ENCODE measurements at places on chromosomes 4 and X.

GRCh38 chr4:139844459-139845036 lies 178.9 kb downstream of the MGST2 start:
- DNase-seq, result no peak

DNA sequence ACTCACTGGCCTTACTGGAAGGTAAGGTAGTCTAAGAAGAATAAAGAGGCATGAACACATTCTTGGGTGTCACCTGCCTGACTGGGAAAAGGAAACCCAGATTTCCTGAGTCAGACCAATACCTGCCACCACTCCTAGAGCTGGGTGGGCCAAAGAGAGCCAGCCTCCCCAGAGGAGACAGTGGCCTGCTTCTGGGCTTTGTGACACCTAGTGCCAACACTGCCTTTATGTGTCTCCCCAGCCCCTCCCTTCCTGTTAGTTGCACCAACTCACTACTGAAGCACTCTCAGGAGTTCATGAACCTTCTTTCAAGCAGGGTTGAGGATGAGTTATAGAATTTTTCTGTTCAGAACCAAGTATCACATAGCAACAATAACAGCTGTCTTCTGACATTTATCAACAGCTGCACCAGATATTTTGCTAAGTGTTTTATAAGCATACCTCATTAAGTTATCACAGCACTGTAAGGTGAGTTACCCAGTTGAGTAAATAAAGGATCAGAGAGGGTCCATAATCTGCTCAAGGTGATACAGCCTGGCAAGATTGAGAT lies 77.6 kb upstream of the ETNPPL start:
- no peak for DNase-seq

- no peak for DNase-seq
These were observed 73.3 kb downstream of the TSPAN7 start for GRCh38 chrX:38634665-38635064.

GRCh38 chrX:68794461-68794860 lies 34.4 kb upstream of the EFNB1 start:
- DNase-seq, result no peak

DNA sequence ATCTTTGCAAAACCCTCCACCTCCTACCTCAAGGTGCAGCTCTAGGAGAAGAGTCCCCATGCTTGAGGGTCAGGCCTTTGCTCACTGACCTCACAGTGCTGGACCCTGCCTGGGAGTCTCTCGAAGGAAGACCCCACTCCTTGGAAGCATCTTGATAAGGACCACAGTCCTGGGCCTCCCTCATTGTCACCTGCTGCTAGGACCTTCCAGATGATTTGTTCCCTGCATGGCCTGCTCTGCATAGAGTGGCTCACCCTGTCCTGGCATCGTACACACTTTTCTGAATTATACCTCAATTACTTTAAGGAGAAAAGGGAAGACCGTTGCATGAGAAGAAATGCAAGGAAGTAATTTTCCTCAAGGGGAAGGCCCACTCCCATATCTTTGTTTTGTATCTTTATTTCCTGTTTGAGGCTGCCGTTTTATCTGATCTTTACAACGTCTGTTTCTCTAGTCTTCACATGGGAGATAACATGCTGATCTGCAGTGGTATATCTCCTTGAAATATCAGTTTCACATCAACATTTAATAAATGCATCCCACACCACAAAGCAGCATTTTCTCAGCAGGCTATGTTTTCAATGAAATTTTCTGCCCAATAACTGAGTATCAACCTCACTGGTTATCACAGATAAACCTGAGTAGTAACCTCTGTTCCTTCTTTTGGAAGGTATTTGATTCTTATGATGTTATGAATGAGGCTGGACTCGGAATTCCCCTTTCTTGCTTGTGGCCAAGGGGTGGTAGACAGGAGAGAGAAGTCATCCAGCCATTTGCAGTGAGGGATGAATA lies 15.0 kb upstream of the AKAP17A start:
- DNase-seq, result no peak

DNA sequence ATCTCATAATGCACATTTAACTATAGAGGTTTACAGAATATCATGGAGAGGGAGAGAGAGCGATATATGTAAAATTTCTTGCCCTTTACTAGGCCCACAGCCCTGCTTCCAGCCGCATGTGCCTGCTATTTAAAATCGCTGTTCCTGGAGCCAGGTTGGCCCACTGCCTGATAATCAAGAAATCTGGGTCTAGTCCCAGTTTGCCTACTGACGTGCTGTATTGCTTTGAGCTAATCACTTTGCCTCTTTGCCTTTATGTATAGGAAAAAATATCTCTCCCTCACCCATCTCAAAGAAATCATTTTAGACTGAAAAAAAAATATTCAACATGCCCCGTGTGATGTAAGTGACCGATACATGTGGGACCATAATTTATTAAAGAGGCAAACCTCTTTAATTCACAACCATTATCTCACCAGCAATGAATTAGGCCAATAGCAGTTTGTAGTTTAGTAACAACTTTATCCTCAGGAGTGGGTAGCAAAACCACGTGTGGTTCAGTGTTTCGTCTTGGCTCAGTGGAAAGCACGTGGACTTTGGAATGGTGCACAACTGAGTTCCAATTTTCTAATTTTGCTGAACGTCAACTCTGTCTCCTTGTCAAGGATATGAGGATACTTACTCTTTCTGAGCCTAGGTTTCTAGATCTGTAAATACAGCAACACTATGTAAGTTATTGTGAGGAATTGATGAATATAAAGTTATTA lies 62.6 kb downstream of the GRXCR1 start:
- DNase-seq, result no peak

GRCh38 chrX:4668802-4669536 lies 955.5 kb upstream of the PRKX start:
- no peak for DNase-seq

DNA sequence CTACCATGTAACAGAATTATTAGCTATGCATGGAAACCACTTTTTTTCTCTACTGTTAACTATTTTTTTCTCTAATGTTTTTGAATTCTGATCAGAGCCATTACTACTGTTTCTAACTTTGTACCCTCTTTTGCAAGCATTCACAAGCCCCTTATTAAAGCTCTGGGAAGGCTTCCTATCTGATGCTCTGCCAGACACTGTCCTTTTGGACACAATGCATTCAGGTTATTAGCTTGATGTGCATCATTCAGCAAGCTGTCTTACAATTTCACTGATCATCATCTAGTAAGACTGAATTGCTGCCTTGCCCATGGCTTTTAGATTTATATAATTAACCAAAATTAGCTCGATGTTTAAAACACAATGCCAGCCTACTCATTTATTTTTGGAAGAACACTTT lies 155.1 kb downstream of the NR3C2 start:
- no peak for DNase-seq

DNA sequence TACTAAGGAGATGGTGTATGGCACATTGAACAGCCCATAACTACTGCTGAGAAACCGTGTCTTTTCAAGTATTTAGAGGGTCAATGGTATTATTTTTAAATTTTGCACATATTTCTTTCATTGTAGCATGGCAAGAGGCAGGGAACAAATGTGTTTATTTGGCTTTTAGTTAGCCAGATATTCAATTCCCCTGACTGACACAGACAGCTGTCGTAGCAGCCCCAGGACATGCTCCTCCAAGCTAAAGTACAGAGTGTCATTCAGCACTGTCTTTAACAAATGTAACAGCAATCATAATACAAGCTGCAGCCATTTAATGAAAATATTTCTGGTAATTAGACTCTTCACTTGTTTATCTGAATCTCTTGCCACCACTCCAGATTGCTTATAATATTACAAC lies 687.1 kb downstream of the KLHL13 start:
- no peak for DNase-seq

DNA sequence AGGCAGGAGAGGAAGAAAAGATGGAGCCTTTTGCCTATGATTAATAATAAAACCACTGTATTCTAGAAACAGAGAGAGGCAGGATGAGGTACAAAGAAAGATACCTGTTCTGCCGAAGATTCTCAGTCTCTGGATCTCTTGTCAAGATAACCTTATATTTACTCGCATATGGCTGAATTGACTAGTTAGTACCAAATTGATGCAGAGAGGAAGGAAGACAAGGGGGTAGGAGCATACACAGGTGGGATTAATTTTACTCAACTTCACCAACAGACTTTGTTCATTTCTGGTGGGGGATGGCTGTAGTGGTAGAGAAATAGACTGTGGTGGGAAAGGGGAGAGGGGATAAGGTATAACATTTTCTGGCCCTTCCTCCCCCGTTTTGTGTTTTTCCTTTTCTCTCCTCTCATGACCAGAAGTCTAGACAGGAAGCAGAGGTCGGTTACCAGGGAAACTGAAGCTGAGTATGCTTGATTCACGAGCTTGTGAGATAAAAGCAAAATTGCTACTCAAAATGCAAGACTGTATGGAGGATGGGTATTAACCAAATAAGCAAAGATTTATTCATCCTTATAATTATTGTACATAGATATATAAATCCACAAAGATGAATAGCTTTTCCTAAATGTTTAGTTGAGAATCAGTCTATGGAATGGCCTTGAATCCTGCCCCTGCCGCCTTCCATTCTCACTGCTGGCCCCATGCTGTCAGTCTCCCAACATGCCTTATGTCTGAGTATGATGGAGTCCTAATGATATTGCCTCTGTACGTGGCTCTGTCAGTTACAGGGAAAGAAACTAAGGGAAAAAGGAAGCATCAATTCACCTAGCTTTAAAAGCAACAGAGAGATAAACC lies 17.8 kb upstream of the PAGE2B start:
- DNase-seq, result peak; percentile 3

GRCh38 chr4:189548484-189549125 lies 392.1 kb upstream of the FRG1 start:
- no peak for DNase-seq

DNA sequence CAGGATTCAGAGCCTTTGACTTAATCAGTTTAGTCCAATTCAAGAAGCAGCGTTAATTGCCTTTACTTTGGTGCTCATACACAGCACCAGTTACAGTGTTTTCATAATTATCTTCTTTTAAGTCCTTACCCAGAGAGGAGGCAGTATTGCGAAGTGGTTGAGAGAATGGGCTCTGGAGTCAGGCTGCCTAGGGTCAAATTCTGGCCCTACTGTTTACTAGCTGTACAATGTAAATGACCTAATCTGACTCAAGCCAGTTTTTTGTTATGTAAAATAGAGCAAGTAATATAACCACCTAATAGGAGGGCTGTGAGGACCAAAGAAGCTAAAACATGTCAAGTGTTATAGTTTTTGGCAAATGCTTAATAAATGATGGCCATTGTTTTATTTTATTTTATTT lies 27.6 kb downstream of the WDR44 start:
- DNase-seq, result no peak

- DNase-seq, result no peak
These were observed 58.5 kb downstream of the ACOX3 start for GRCh38 chr4:8381814-8382581.

All from AG09309 (cell line).